HTR-8/SVneo (cell line): ENCODE measurements at places on chromosomes 5 and 9.

GRCh38 chr9:131436865-131437271, 43.0 kb downstream of the PRRC2B start:
- DNase-seq: no peak

- DNase-seq: no peak
These were observed 25.7 kb downstream of the SREK1IP1 start for GRCh38 chr5:64742821-64743220.

GRCh38 chr9:137645211-137645610, 26.4 kb downstream of the EHMT1 start:
- no peak for DNase-seq

DNA sequence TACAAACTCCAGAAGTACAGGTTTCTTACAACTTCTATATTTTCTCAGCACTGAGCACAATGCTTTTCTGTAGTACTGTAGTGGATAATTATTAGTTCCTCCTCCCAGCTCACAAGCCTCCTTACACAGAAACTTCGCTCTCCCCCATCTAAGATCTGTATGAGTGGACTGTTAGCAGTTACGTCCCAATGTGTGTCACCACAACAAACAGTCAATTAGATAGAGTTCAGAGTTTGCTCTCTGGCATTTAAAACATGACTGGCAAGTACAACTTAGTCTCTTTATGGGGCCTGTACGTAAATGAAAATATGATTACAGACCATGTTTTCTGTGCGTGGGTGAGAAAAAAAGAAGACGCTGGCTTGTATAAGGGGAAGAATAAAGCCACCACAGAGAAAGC, 631.4 kb upstream of the DMAC1 start:
- DNase-seq: no peak
